Activated CD8-positive, alpha-beta memory T cell treated with anti-CD3 and anti-CD28 coated beads, Interleukin-2, amount 50 U/mL, for 4 hours (primary cell): ENCODE measurements at places on chromosomes 5 and 9.
A peak's percentile ranks its signal among the peaks of the same experiment; 100 is the strongest.

GRCh38 chr5:178165581-178165980 lies 11.9 kb upstream of the NHP2 start:
- DNase-seq = no peak

DNA sequence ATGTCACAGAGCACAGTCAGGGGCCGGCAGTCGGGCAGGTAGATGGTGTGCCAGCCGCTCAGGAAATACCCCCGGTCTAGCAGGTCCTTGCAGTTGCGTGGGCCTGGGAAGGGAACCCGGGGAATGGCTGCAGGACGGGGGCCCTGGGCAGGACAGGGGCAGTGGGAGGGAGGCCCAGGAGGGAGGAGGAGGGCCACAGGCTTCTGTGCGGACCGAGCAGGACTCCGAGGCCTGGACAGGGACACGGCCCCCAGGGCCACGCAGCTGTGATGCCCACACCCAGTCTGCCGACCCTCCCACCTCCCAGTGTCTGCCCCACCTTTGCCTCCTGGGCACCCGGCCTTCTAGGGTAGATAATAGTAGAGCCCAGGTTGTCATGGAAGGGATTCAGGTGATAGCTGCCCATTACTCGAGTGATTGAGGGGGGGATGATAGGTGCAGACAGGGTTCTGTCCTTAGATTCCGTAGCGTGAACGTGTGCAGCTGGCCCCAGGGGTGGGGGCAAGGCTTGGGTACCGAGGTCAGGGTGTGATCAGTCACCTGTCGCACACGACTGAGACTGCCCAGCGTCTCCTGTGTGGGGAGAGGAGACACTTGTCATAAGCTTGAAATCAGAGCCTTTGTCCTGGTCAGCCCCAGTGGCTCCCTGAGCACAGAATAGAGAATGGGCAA lies 4.5 kb downstream of the FCN1 start:
- no peak for DNase-seq

- DNase-seq = peak; percentile 67
Measured at GRCh38 chr9:70413464-70413798, 1.0 kb downstream of the KLF9 start.

DNA sequence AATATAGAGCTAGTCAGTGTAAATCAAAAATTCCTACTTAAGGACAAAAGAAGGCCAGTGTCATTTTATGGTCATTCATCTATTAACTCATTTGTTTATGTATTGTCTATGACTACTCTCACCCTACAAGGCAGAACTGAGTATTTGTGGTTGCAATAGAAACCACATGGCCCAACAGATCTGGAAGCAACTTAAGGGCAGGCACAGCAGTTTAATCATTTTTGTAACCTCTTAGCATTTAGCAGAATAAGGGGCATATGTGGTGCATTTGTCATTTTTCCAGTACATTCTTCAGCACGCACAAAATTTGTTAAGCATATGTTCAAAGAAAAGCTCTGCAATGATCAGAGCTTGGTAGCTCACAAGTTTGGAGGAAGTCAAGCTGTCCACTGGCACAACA lies 1.1 kb downstream of the FKBP15 start:
- DNase-seq = no peak

DNA sequence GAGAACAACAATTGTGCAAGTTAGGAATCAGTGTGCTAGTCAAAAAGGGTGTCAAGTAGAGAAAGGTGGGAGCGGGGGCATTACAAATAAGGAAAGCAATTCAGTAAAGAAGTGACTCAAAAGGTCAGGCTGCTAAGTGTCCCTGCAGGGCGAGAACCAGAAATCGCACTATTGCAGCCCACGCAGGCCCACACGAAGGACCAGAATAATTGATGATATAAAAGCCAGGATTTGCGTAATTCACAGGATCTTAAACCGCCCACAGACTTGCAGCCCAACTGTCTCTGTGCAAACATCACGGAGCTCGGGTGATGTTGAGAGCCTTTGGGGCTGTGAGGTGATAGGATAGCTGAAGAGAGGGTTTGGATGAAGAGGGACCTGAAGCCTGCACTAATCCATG lies 349.0 kb downstream of the BRINP1 start:
- no peak for DNase-seq

GRCh38 chr5:179698935-179699615 lies at the start of gene CANX:
CANX (plus strand) TSS chr5:179698967; CDS start chr5:179705682, 6,715 bp downstream.
- no peak for DNase-seq

DNA sequence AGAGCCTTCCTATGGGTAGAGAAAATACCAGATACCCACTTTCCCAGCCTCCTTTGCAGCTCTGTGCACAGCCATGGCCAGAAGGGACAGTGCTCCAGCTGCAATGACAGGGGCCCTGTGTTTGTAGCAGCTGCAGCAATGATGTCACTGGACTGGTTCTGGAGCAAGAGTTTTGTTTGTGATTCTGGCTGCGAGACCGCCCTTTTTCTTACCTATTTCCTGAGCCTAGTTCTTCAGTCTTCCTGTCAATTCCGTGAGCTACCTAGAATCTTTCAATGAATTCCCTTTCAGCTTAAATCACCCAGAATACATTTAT lies 10.0 kb upstream of the BOD1 start:
- no peak for DNase-seq

- DNase-seq = no peak
Measured at GRCh38 chr5:56011835-56012234, 17.1 kb upstream of the IL6ST start.

DNA sequence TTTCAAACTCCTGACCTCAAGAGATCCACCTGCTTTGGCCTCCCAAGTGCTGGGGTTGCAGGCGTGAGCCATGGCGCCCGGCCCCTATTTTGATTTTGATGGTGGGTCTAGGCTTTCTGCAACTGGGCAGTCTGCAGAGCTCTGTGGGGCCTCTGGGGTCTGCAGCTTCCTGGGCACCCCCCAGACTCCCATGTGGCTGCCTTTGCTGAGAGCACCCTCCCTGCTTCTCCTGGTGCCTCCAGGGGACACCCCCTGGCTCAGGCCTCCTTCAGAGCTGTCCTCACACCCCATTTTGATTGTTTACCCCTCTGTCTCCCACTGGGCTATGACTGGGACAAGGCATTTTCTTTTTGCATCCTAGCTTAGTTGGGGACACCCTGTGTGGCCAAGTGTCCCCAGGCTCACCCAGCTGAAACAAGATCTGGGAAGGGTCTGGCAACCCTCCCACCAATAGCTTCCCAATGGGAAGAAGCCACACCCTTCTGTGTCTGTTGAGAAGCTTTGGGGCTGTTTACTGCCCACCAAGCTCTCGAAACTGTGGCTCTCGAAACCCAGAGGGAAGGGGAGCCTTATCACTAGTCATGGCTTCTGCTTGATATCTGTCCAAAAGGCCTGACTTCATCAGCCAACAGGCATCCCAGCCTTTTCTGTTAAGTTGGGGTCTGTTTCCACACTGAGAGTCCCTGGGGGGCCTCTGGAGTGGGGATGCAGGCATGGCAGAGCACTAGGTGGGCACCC lies 204.4 kb upstream of the IER5L start:
- DNase-seq = no peak

- DNase-seq = no peak
Measured at GRCh38 chr9:69499407-69499806, 172.8 kb downstream of the APBA1 start.

- DNase-seq = no peak
Measured at GRCh38 chr5:5378531-5378930, 43.9 kb upstream of the ICE1 start.

- DNase-seq = no peak
Measured at GRCh38 chr9:87950765-87951488, 23.4 kb downstream of the CDK20 start.

DNA sequence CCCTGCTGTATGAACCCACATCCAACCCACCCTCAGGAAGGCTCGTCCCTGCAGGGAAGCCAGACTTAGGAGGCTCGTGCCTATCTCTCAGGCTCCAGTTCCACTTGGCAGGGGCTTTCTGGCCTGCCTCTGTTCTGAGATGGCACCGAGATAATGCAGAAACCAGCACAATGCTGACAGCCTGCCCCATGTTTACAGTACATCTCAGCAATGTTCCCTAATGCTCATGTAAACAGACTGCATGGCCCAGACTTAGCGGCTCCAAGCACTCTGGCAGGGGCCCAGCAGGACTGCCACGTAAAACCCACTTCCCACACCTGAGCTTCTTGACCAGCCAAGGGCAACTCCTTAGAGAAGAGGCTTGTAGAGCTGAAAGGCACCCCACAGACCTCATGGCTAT lies 499.5 kb upstream of the BRINP1 start:
- DNase-seq = no peak

- no peak for DNase-seq
Measured at GRCh38 chr5:142048272-142048671, 35.4 kb upstream of the GNPDA1 start.

DNA sequence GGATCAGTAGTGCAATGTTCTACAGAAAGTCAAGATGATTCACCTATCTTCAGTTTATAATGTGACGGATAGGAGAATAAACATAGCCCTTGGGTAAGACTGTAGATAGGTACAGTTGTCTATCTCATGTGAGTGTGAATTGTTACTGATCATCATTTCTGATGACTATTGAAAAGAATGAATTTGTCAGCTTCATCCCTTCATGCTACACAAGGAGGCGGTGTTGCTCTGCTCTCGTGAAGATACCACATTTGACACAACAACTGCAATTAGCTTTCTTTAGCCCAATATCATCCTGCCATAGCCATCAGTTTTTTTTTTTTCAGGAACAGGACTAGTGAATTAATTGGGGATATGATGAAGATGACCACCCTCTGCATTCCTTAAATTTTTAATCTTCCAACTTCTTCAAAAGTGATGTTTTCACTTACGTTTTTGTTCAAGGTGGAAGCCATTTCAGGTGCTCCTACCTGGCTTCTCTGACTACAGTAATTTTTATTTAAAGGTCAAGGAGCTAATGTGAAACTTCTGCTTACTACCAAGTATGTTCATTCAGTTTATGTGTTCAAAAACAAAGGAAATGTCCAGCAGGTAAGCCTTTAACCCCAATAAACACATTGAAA lies 152.9 kb upstream of the MOCS2 start:
- no peak for DNase-seq

- DNase-seq = no peak
Measured at GRCh38 chr5:152282331-152282730, 122.7 kb downstream of the NMUR2 start.

GRCh38 chr9:116020801-116021200 lies 132.8 kb upstream of the PAPPA start:
- no peak for DNase-seq

DNA sequence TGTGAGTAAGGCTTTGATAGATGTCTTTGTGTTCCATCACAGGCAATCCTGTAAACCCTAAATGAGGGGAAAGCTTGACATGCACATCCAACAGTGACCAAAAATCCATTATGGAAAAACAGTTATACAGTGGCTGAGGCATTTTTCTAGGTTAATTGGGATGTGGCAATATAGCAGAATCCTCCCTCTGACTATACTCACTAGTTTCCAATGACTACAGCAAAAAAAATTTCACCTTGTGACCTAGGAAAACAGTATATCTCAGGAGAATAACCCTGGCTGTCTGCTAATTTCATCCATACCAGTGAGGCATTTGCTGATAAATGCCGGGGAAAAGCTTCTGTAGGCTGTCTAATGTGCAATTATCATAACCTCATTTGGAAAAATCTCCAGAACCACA lies 49.9 kb upstream of the SNCAIP start:
- no peak for DNase-seq

DNA sequence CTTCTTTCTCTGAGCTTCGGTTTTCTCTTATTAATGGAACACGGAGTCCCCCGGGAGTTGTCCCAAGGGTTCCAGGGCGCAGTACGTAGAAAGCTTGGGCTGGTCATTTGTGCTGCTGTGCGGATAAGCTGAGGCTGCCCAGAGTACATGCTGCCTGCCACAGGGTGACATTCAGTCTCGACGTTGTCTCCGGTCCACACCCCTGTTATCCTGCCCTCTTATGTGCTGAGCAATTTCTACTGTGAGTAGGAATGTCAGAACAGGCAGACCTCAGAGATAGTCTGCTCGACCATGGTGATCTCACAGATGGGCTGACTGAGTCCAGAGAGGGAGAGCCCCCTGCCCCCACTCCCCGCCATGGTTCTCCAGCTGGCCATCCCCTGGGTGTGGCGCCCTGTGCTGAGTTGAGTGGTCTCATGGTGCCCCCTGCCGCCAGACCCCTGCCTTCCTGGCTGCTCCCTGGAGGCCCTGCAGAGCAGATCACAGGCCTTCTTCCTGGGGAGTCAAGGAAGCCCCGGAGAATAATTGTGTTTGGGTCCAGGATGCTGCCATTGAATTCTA lies 124.0 kb downstream of the RGS3 start:
- DNase-seq = peak; percentile 27

DNA sequence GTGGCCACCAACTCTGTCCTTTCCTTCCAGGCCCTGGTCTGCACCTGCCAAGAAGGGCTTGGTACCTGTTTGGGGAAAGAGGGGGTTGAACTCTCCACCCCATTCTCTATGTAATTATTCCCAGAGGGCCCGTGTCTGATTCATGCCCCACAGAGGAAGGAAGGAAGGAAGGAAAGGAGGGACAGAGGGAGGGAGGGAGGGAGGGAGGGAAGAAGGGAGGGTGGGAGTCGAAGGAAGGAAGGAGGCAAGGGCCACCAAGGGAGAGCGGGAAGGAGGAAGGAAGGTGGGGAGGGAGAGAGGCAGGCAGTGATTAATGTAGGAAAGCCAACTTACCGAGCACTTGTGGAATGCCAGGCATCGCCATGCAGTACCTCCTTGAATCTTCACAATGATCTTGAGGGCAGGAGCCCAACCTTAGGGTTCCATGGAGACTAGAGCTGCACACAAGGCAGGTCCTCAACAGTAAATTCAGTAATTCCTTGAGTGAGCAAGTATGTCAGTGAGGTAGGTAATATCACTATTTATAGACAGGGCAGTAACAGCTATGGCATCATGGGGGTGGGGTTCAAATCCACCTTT lies 75.8 kb downstream of the FGF18 start:
- DNase-seq = no peak

DNA sequence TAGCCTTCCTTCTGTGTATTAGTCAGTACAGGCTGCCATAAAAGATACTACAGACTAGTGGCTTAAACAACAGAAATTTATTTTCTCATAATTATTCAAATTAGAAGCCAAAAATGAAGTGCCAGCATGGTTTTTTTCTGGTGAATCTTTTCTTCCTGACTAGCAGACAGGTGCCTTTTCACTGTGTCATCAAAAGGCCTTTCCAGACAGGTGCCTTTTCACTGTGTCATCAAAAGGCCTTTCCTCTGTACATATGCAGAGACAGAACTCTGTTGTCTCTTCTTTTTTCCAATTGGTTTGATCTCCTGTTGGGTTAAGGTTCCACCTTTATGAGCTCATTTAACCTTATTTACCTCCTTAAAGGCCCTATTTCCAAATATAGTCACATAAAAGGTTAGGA lies 599.9 kb downstream of the ISL1 start:
- no peak for DNase-seq
